ENCODE measurements at places on chromosomes 3 and 15.

- DNase-seq, result no peak
Observed at GRCh38 chr3:151346292-151346691, 16.9 kb upstream of the P2RY13 start.

GRCh38 chr15:59170295-59171066, 36.2 kb upstream of the LDHAL6B start:
- DNase-seq, result peak; percentile 66

- no peak for DNase-seq
Observed at GRCh38 chr3:27976933-27977332, 254.8 kb upstream of the EOMES start.

GRCh38 chr15:84805221-84805620, 11.9 kb upstream of the ALPK3 start:
- no peak for DNase-seq

GRCh38 chr3:194632226-194632808, 902 bp downstream of the TMEM44 start:
- no peak for DNase-seq

GRCh38 chr15:63411866-63412265, 30.2 kb upstream of the CA12 start:
- DNase-seq, result no peak

GRCh38 chr15:72006382-72006781, 111.6 kb downstream of the MYO9A start:
- DNase-seq, result no peak

DNA sequence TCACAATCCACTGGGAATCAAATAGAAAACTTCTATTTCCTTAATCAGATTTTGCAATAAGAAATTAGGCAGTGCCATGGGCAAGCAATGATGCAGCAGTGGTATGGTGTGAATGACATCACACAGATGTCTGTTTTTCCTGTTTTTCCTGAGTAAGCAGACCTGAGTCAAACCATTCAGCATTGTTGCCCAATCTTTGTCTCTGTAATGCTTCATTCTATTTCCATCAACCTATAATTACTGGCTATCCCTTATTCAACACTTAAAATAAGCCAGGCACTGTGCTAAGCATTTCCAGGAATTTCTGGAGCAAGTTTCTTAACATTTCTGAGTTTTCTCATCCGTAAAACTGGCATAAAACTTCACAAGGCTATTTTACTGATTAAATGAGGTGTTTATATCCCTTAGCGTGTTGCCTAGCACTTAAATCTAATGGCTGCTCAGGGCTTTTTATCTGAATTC, 11.3 kb upstream of the OXSR1 start:
- DNase-seq, result no peak

DNA sequence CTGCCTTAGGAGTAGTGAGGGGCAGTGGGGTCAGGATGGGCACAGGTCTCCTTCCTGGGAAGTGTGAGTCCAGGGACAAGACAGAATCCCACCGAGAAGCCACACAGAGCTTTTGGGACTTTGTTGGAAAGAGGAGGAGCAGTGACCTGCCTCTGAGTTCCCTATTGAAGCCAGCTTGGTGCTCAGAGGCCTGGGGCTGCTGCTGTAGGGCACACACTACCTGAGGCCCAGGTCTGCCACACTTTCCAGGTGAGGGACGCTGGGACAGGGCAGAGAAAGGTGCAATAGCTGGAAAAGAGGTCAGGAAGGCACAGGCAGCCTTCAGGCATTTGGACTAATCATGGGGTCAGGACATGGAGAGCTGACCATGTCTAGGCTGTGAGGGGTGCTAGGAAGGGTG, 67.7 kb downstream of the SCN5A start:
- peak; percentile 15 for DNase-seq

DNA sequence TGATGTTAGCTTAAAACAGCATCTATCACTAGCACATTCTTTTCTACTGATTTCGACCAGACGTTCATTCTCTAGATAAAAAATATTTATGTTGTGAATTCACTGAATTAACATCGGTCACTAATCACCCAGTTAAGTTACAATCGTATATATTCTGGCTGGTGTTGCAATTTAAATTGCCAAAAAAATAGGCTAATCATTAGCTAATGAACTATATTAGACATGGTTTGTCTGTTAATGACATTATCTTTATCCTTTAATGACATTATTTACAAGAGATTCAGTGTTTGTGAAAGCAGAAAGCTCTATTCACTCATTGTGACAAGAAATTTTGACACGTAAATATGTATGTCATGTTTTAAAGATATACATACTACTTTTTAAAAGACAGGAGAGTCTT, 6.7 kb downstream of the GHSR start:
- DNase-seq, result no peak

DNA sequence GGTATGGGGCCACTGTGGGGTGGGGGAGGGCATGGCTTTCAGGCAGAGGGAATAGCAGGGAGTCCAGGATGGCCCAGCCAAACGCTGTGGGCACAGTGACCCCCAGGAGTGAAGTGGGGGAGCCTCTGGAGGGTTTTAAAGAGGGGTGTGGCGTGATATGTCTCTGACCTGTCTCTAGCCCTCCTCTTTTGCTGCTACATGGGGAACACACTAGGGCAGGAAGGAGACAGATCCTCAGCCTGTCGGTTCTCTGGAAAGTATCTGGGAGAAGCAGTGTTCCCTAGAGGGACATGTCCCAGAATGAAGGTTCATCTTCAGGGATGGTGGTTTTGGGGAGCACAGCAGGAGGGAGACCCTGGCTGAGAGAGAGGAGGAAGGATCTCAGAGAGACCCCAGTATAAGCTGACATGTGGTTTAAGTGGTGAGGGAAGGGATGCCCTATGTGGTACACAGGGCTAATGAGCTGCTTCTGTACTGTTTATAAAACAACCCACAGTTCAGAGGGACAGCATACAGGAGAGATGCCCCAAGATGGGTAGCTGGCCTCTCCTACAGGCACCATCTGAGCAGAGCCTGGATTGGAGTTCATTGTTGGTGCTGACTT, 37.7 kb downstream of the TRIM71 start:
- DNase-seq, result no peak

DNA sequence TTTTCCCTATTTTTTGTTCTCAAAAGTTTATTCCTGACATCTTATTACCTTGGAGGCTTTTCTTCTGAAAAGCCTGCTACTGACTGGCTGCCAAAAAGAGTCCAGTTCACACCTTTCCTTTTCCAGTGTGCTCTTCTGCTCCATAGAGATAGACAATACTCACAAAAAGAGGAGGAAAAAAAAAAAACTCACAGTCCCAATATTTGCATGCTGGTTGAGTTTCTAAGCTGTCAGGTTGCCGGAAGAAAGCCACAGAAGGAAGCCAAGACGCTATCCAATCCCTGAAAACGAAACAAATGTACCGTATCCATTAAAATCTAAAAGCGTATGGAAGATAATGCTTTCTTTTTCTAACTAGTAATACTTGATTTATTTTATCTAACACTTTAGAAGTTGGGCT, 299.5 kb downstream of the CADM2 start:
- DNase-seq, result no peak

DNA sequence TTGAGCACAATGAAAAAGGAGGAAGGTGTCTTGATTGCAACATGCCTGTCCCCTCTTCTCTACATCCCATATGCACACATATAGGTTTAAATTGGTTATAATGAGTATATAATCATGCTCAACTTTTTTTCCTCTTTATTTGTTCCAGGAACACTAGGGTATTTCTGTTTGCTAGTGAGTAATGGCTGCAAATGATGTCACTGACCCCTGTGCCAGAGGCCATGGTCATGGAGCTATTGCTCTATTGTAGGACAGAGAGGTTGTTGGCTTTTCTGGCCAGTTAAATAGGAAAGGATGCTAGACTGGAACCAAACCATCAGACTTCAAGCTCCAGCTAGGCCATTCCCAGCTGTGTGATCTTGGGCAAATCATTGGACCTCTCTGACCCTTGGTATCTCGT, 9.6 kb downstream of the ARHGEF3 start:
- no peak for DNase-seq

DNA sequence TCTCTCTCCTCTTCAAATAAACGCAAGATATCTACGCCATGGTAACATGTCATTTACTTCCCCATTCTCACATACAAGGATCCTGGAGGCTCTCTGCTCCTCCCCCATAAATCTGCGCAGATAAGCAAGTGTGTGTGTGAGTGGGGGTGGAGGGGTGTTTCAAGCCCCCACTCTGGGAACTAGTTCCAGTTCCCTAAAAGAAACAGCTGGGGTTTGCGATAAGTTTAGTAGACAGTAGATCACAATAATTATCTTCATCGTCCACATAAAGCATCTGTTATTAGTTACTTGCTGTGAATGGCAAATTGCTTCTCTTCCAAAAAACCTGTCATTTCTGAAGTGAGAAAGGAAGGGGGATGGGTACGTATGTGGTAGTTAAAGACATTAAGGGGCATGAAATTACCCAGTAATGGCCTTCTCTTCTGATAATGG, 79.8 kb downstream of the RBPMS2 start:
- no peak for DNase-seq

GRCh38 chr3:30894521-30895251, at the start of gene GADL1:
Gene GADL1 (minus strand): TSS chr3:30894661. CDS start chr3:30894614, 47 bp downstream.
- DNase-seq, result peak; percentile 54

DNA sequence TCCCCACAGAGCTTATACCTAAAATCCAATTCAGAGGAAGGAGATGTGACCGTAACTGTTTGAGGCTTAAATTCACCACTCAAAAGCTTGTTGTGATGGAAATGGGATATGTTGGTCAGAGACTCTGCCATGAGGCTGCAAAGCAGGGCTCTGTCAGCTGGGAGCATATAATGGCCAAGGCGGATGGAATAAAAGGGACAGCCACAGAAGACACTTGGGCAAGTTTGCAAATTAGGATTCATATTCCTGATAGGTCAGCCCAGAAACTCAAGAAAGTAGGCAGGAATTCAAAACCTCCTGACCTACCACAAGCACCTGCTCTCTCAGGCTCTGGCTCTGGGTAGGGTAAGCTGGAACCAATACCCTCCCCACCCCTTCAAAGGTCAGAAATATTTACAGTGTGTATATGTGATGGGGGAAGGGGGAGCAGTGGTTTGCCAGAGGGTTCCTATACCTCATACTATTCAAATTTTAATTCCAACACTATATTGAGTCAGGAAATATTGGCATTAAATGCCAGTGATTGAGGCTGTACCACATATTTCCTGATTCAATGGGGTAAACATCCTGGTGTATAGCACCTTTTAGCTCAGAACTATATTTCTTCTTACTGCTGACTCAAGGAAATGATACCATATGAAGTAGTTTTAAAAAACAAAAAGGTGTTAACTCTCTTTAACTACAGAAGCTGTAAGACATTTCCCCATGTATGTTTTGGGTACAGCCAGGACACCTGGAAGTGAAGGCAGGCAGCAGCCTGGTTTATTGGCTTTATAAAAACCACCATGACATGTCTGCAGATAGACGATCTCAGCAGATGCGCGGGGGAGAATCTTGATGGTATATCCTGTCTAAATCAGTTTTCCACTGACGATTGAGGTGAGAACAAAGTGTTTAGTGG, 19.2 kb downstream of the FYCO1 start:
- no peak for DNase-seq
